ENCODE measurements at places on chromosomes 2 and 18. TPM values are rescaled to one million over a fixed set of nuclear protein-coding genes. Genes with fewer than 3 reads are reported as not detected.

Gene NTSR2
- total RNA-seq: not detected

Gene MRPL44
- total RNA-seq: 28.6 TPM

Gene STK36
- total RNA-seq: 13.5 TPM

Gene TXNDC2
- total RNA-seq: not detected

Gene CCDC142
- 24.8 TPM for total RNA-seq

Gene CFAP65
- not detected for total RNA-seq

Gene ESPNL
- 0.10 TPM for total RNA-seq

Gene WDR43
- 61.3 TPM for total RNA-seq

Gene EGR4
- not detected for total RNA-seq

Gene LINC00305
- not detected for total RNA-seq

Gene WNT10A
- 0.15 TPM for total RNA-seq

Gene KCNK3
- not detected for total RNA-seq

Gene MARCHF4
- not detected for total RNA-seq

Gene UGP2
- total RNA-seq: 148 TPM

Gene NT5DC4
- not detected for total RNA-seq

Gene ALK
- total RNA-seq: not detected

Gene HOXD9
- total RNA-seq: not detected

Gene CDH2
- total RNA-seq: not detected

Gene GALNT14
- total RNA-seq: not detected

Gene LBH
- 158 TPM for total RNA-seq

Gene SLC30A3
- total RNA-seq: 0.12 TPM

Gene IL1RL1
- total RNA-seq: 0.15 TPM

Gene ARID5A
- 74.6 TPM for total RNA-seq

Gene GAREM2
- total RNA-seq: 5.7 TPM

Gene KHK
- total RNA-seq: 11.1 TPM

Gene DSG4
- total RNA-seq: not detected

Gene C2orf74
- 11.1 TPM for total RNA-seq

Gene KLHL41
- total RNA-seq: not detected

Gene ASTL
- total RNA-seq: 0.48 TPM
